MCF 10A (cell line): ENCODE measurements at places on chromosomes 3 and 15. TPM values are rescaled to one million over a fixed set of nuclear protein-coding genes. Genes with fewer than 3 reads are reported as not detected.

MOBP gene
- 0.21 TPM in 1 of 2 replicates, not detected in the other for total RNA-seq

CSPG4 gene
- total RNA-seq = 0.05 and 0.21 TPM in 2 replicates

CHRNA3 gene
- total RNA-seq = not detected in 2 replicates

SERP1 gene
- 227 and 308 TPM in 2 replicates for total RNA-seq

NEK4 gene
- total RNA-seq = 24.6 and 32.1 TPM in 2 replicates

TRPM1 gene
- total RNA-seq = not detected in 2 replicates

GRCh38 chr15:39774688-39775267 is 7.9 kb downstream of the FSIP1 start:
- H3K4me3 ChIP-seq = no peak overlapping the region
- H3K27ac ChIP-seq = no peak overlapping the region
- no peaks in the 10 kb centered on the region for H3K36me3 ChIP-seq
- no peaks in the 10 kb centered on the region for H3K27me3 ChIP-seq
- peaks cover 6% of the 10 kb centered on the region for H3K4me1 ChIP-seq

DNA sequence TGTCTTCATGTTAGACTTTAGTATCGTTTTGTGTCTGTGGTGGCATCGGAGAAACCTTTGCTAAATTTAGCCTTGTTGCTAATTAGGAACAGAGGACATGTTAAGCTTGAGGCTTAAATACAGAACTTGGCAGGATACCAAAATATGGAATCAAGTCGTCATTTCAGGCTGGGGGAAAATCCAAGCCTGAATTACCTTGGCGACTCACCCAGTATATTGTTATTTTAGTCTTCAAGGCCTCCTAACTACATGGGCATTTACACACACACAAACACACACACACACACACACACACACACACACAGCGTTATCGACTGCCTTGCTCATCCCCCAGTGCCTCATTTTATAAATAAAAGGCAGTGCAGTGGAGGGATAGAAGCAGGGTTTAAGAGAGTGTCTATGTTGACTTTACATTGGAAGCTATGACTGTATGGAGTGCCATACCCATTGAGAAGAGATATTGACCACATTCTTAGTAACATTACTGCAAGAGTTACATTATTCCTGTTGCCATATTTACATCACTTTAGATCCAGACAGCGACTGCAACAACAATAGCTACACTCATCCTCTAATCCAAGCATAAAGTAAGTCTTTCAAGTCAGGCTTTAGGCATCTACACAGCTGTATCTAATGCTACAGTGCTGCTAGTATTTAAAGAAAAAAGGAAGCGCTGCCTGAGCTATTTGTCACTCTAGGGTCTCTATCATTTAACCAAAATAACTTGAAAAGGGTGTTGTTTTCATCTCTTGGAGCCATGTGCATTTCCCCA is 210.8 kb upstream of the SEMA6D start:
- H3K4me3 ChIP-seq = no peak overlapping the region
- no peak overlapping the region for H3K27ac ChIP-seq
- H3K27me3 ChIP-seq = no peaks in the 10 kb centered on the region
- no peaks in the 10 kb centered on the region for H3K4me1 ChIP-seq
- peaks cover 5% of the 10 kb centered on the region for H3K36me3 ChIP-seq
- DNase-seq = peak; percentile 2

- H3K4me1 ChIP-seq = no peaks in the 10 kb centered on the region
- no peak overlapping the region for H3K4me3 ChIP-seq
- no peaks in the 10 kb centered on the region for H3K36me3 ChIP-seq
- no peak for DNase-seq
- no peak overlapping the region for H3K27ac ChIP-seq
- H3K27me3 ChIP-seq = peaks cover 45% of the 10 kb centered on the region
Measured at GRCh38 chr15:54859982-54860381, 336.8 kb downstream of the RSL24D1 start.

DNA sequence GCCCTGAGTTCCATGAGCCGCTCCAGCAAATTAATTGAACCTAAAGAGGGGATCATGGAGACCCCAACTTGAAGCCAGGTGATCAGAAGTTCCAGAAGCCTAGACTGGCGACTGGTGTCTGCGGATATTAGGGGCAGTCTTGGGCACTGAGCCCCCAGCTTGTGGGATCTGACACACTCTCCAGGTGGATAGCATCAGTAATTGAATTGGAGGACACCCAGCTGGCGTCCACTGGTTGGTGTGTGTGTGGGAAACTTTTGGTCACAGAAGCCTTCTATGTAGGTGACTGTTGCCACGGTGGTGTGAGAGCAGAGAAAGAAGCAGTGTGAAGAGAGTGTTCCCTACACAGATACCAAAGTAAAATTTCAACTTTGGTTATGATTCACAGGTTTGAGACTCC is 106.0 kb upstream of the ADPGK start:
- H3K27ac ChIP-seq = no peak overlapping the region
- no peaks in the 10 kb centered on the region for H3K36me3 ChIP-seq
- H3K4me3 ChIP-seq = no peak overlapping the region
- H3K4me1 ChIP-seq = no peaks in the 10 kb centered on the region

GRCh38 chr3:163490119-163490518 is 1588.2 kb downstream of the SI start:
- H3K4me3 ChIP-seq = no peak overlapping the region
- DNase-seq = peak; percentile 76
- no peak overlapping the region for H3K27ac ChIP-seq
- no peaks in the 10 kb centered on the region for H3K36me3 ChIP-seq
- H3K4me1 ChIP-seq = no peaks in the 10 kb centered on the region
- no peaks in the 10 kb centered on the region for H3K27me3 ChIP-seq

DNA sequence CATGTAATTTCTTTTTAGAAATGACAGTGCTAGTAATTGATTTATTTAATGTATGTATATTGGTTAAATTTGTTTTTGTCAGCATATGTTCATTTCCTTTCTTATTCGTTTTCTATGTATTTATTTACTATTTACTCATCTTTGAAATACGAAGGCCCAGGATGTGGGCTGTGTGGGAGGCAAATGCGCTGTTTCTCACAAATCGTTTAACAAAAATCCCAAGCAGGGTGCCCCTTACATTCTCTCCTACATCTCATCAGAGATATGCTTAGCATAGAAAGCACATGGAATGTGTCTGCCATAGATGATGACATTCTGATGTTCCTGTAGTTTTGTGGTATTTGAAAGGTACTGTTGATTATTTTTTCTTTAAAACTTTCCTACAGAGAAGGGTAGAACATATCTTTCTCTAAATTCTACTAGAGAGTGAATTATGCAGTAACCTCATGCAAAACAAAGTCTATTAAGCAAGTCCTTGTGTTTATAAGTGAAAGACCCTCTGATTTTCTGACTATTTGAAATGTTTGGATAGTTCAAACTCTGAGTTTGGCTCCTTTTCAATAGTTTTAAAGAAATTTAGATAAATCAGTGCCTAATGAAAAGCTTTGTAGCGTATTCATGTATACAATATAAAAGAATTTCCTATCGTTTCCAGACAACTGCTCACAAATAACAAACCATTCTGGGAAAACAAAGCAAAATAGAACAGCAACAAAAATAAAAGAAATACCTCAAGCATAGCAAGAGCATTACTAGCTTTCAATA is 111.1 kb upstream of the VGLL3 start:
- H3K4me1 ChIP-seq = no peaks in the 10 kb centered on the region
- H3K36me3 ChIP-seq = no peaks in the 10 kb centered on the region
- no peaks in the 10 kb centered on the region for H3K27me3 ChIP-seq
- DNase-seq = no peak

GRCh38 chr15:90691982-90692773 is 25.0 kb upstream of the BLM start:
- no peak overlapping the region for H3K27ac ChIP-seq
- DNase-seq = no peak
- H3K4me1 ChIP-seq = no peaks in the 10 kb centered on the region
- peaks cover 10% of the 10 kb centered on the region for H3K27me3 ChIP-seq
- H3K36me3 ChIP-seq = no peaks in the 10 kb centered on the region

- H3K4me1 ChIP-seq = no peaks in the 10 kb centered on the region
- no peak overlapping the region for H3K4me3 ChIP-seq
- H3K36me3 ChIP-seq = no peaks in the 10 kb centered on the region
- DNase-seq = no peak
- H3K27ac ChIP-seq = no peak overlapping the region
- H3K27me3 ChIP-seq = no peaks in the 10 kb centered on the region
Measured at GRCh38 chr3:106850437-106850836, 526.8 kb upstream of the CCDC54 start.

DNA sequence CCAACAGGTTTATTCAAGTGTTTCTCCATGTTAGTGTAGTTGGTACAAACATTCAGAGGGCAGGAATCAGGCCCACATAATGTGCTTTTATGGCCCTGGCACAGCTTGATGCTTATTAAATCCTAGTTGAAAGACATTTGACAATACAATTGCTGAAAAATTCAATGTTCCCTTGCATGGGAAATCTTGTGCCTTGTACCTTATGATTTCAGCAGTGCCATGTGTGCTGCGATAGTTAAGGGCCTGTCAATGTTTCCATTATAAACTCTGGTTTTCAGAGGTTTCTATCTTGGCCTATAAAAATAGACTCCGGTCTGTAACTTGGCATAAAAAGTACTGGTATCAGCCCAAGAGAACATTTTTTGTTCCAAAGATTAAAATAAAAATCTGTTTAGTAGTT is 207.2 kb downstream of the TBC1D5 start:
- no peak overlapping the region for H3K4me3 ChIP-seq
- no peak for DNase-seq
- H3K36me3 ChIP-seq = peaks cover 6% of the 10 kb centered on the region
- no peaks in the 10 kb centered on the region for H3K4me1 ChIP-seq

- H3K4me3 ChIP-seq = no peak overlapping the region
- peak; percentile 61 for DNase-seq
- no peaks in the 10 kb centered on the region for H3K27me3 ChIP-seq
- H3K27ac ChIP-seq = no peak overlapping the region
- H3K4me1 ChIP-seq = no peaks in the 10 kb centered on the region
- H3K36me3 ChIP-seq = no peaks in the 10 kb centered on the region
Measured at GRCh38 chr3:176430244-176431037, 766.8 kb downstream of the TBL1XR1 start.

GRCh38 chr3:182912474-182912873 is 67.9 kb downstream of the DCUN1D1 start:
- no peak overlapping the region for H3K4me3 ChIP-seq
- no peak for DNase-seq
- no peak overlapping the region for H3K27ac ChIP-seq

GRCh38 chr15:69424748-69425413 is 10.7 kb downstream of the KIF23 start:
- H3K4me1 ChIP-seq = peaks cover 10% of the 10 kb centered on the region
- H3K4me3 ChIP-seq = no peak overlapping the region
- H3K27ac ChIP-seq = peak overlapping the region; percentile 61
- peaks cover 32% of the 10 kb centered on the region for H3K36me3 ChIP-seq
- H3K27me3 ChIP-seq = no peaks in the 10 kb centered on the region

- no peaks in the 10 kb centered on the region for H3K27me3 ChIP-seq
- H3K36me3 ChIP-seq = peaks cover 8% of the 10 kb centered on the region
- H3K27ac ChIP-seq = no peak overlapping the region
- no peak overlapping the region for H3K4me3 ChIP-seq
- no peak for DNase-seq
Measured at GRCh38 chr3:23537101-23537551, 268.6 kb upstream of the UBE2E1 start.

DNA sequence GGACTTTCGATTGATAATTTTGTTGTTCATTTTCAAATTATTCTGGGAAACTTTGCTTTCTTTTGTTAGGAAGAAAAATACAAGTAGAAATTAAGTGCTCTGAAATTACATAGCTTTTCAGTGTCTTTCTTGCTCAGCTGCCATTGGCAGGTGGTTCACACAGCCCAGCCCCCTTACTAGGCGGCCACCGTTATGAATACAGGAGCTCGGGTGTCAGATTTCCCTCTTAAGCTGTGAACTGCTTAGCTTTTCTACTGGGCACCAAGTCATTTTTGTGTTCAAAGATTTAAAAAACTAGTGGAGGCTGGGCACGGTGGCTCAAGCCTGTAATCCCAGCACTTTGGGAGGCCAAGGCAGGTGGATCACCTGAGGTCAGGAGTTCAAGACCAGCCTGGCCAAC is 55.2 kb downstream of the HMG20A start:
- peaks cover 62% of the 10 kb centered on the region for H3K36me3 ChIP-seq
- no peak overlapping the region for H3K27ac ChIP-seq

DNA sequence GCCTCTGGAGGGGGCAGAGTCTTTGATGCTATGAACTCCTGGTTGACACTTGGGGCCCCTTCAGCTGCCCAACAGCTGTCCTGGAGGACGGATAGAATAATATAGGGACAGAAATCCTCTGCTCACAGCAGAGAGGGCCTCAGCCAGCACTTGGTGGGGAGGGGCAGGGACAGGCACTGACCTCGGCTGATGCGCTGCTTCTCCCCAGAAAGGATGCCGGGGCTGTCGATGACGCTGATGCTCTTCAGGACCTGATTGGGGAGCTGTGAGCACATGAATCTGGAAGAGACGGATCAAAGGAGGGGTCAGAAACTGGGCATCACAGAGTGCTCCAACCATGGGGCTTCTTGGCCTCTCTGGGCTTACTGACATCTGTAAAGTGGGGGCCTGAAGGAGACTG is 29.5 kb downstream of the EHD4 start:
- H3K4me1 ChIP-seq = peaks cover 41% of the 10 kb centered on the region
- peak overlapping the region; percentile 67 for H3K27ac ChIP-seq
- H3K36me3 ChIP-seq = peaks cover 10% of the 10 kb centered on the region
- no peaks in the 10 kb centered on the region for H3K27me3 ChIP-seq

GRCh38 chr3:127211118-127212060 is 18.5 kb downstream of the PRR23E start:
- DNase-seq = no peak
- H3K27me3 ChIP-seq = no peaks in the 10 kb centered on the region
- H3K4me3 ChIP-seq = no peak overlapping the region
- H3K4me1 ChIP-seq = no peaks in the 10 kb centered on the region
- no peaks in the 10 kb centered on the region for H3K36me3 ChIP-seq

DNA sequence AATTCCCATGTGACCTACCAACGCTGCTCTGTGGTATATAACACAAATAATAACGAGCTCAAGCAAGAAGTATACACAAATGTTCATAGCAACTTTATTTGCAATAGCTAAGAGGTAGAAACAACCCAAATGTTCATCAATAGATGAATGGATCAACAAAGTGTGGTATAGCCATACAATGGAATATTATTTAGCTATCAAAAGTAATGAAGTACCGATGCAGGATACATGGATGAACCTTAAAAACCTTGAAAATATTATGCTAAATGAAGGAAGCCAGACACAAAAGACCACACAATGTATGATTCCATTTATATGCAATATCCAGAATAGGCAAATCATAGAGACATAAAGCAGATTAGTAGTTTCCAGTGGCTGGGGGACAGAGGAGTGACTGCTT is 15.6 kb upstream of the FEM1B start:
- H3K36me3 ChIP-seq = no peaks in the 10 kb centered on the region
- H3K4me1 ChIP-seq = peaks cover 5% of the 10 kb centered on the region
- no peak overlapping the region for H3K27ac ChIP-seq
- DNase-seq = no peak
- no peaks in the 10 kb centered on the region for H3K27me3 ChIP-seq
